ENCODE measurements at places on chromosomes 5 and 9.
A peak's percentile ranks its signal among the peaks of the same experiment; 100 is the strongest.

DNA sequence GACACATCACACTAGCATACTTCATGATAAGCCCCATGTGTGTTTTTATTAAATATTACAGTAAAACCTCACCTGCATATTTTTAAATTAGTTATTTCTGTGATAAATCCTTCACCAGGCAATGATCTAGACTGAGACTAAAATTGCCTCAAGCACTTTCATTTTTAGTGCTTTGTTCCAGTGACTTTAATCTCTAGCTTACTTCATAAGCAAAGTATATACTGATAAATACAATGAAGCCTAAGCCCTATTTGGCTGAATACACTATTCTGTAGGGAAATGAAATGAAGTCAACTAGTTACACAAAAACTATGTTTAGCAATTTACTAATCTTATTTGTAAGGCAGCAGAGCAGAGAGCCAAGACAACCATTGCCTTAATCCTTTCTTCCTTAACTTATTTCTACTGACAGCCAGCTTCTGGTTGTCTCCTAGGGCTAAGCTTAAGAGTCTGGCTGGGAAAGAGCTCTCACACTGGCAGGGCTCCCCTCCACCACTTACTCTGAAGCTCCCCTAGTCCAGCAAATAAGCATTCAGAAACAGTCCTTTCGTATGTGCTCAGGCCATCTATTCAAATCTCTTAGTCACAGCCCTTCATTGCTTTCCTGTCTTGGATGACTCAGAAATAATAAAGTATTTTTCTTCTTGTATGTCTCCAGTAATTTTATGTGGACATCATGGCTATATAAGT lies 31.4 kb upstream of the MTAP start:
- DNase-seq, result no peak

- DNase-seq, result no peak
Observed at GRCh38 chr9:107847978-107848964, 358.7 kb upstream of the KLF4 start.

GRCh38 chr5:108858959-108859358 lies 111.3 kb downstream of the FER start:
- no peak for DNase-seq

- no peak for DNase-seq
Observed at GRCh38 chr5:111967463-111967862, 210.5 kb upstream of the NREP start.

- DNase-seq, result no peak
Observed at GRCh38 chr9:105473221-105473620, 25.4 kb downstream of the FSD1L start.

- DNase-seq, result no peak
Observed at GRCh38 chr5:68673106-68673822, 420.6 kb upstream of the SLC30A5 start.

GRCh38 chr5:134611515-134611914 lies 21.1 kb downstream of the SAR1B start:
- DNase-seq, result no peak

GRCh38 chr9:8349901-8350300 lies 550.3 kb upstream of the DMAC1 start:
- DNase-seq, result no peak

DNA sequence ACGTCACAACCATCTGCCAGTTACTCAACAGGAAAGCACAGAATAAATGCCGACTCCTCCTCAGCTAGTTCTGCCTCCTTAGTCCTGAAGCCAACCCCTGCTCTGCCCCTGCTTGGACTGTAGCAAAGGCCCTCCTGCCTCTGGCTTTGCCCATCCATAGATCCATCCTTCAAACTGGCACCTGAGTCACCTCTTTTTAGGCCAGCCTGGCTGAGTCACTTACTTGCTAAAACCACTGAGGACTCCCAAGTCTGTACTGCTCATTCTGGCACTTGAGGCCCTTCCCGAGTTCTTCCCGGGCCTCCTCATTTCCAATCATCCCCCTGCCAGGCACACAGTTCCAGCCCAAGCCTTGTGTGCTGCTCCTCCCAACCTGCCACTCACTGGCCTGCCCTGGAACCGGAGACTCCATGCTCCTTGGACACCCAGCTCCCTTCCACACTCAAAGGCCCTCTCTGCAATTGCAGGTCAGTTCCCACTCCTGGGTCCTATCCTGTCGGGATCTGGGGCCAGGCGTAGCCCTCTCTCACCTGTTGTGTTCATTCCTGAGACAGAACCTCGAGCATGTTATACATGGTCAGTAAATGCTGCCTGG lies 220.1 kb downstream of the DAB2IP start:
- DNase-seq, result no peak

DNA sequence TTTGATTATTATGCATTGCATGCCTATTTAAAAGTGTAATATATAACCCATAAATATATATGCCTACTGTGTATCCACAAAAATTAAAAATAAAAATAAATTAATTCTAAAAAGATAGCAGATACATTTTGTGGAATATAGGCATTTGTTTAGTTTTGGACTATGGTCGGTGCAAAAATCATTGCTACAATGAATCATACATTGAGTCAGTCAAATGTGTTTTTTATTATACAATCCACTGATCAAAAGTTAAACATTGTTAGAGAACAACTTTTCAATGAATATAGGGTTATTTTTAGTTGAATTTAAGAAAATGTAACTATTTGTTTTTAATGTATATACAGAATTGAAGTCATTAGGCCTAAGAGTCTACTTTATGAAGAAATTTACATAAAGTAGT lies 885.9 kb downstream of the EFNA5 start:
- DNase-seq, result no peak

DNA sequence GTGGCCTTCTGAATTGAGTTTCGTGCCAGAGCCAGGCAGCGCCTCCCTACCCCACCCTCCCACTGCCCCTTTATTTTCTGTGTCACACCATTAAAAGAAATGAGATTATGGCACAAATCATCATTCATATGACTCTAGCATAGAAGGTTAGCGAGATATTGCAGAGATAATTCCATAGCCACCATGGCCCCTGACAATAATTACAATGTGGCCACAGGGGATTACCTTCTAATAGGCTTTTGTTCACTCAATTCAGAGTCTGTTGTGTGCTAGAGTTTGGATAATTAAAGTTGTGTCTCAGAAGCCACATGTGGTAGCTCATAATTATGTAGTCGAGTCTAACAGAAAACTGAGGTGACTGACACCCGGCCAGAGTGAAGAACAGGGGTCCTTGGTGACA lies 428.1 kb downstream of the ARHGEF28 start:
- DNase-seq, result no peak

- DNase-seq, result peak; percentile 6
Observed at GRCh38 chr5:164119806-164120447, 614.5 kb downstream of the MAT2B start.

- no peak for DNase-seq
Observed at GRCh38 chr9:76650692-76651091, 113.5 kb upstream of the PCA3 start.

GRCh38 chr5:1864896-1865440 lies 17.8 kb downstream of the IRX4 start:
- DNase-seq, result no peak

GRCh38 chr9:8392866-8393265 lies 593.3 kb upstream of the DMAC1 start:
- DNase-seq, result no peak

DNA sequence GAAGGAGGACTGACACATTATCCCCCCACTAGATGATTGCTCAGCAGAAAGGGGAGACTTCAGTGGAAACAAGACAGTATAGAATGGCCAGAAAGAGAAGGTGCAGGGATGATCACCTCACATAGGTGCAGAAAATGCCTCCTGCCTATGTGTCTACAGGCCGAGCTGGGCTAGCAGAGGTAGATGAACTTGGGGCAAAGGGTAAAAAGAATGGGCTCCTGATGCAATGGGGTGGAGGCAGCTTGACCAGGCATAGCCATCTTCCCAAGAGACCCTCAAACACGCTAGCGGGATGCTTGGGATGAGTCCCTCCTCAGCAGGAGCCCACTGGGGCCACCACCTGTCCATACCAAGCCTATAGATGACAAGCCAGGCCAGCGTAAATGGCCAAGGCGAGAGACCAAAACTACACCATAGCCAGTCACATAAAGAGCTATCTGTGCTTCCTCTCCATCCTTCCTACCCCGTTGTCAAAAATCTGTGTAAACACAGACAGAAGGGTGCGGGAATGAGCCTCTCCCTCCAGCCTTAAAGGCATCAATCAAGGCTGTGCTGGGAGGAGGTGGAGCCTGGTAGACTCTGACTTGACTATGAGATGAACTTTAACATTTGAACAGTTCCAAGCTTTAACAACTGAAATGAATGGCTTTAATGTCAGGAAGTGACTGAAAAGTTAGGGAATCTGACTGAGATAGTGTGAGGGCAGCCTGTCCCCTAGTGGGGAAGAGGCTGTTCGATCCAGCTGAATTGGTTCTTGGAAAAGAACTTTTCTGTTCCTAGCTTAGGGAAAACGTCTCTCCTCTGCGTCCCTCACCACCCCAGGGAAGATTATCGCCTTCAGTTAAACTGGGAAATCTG lies 10.4 kb downstream of the C9orf152 start:
- DNase-seq, result no peak

DNA sequence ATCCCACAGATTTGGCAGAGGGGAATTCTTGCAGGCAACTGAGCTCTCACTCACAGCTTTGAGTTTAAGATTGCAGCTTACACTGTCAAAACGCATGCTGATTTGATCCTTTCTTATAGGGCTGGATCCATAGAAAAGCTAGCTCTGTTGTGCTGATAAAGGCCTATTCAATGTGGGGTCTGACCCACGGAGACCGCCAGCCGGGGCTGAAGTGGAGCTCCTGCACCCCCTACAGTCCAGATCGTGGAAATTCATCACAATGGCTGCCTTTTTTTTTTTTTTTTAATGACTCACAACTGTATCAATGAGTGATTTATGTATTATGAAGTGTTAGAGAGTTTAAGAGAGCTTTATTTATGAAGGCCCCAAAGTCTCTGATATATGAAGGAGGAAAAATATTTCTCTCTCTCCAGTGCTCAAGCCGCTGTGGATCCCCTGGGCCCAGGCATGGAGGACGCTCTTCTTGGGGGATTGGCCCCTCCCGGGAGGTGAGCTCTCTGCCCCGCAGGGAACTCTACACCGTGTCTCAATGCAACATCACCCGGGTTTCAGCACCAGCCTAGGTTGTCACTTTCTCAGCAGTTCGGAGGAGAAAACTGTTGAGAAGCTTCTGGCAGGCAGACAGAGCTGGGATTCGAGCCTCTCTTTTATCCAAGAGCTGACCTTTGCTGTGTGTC lies 700.2 kb downstream of the IRX1 start:
- DNase-seq, result peak; percentile 20

- no peak for DNase-seq
Observed at GRCh38 chr9:92097997-92098482, 17.2 kb downstream of the SPTLC1 start.

DNA sequence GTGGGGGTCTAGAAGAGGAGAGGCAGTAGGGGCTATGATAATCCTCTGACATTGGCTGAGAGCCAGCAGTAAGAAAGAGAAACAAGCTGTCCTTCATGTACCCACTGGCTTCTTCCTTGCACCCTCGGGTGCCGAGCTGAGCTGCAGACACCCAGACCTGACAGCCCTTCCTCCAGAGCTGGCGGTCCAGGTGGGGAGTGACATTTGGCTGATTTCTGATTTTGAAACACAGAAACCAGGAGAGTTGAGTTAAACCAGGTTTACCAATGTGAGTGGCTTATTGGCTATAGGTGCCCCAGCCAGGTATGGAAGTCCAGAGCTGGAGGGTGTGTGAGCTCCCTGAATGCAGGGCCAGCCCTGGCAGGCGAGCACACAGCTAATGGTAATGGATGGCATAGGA lies 59.2 kb downstream of the GADD45G start:
- DNase-seq, result peak; percentile 38

- no peak for DNase-seq
Observed at GRCh38 chr9:106177216-106177615, 482.9 kb downstream of the TMEM38B start.

DNA sequence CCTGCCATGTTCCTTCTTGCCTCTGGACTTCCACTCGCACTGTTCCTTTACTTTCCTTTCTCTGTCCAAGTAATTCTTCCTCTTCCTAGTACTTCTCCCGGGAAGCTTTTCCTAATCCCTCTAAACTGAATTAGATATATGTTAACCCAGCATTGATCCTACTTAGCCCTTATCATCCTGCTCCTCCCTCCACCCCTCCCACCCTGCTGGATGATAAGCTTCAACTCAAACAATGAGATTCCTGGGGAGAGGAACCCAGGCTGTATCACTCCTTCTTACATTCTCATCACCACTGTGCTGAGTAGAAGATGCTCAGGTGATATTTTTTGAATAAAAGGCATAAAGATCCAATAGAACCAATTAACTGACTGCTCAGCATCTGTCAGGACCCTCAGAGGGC lies 45.7 kb downstream of the CDK5RAP2 start:
- DNase-seq, result no peak

GRCh38 chr9:34398875-34399274 lies 22.2 kb upstream of the MYORG start:
- no peak for DNase-seq

GRCh38 chr9:126513159-126514036 lies 100.3 kb upstream of the LMX1B start:
- DNase-seq, result no peak

- no peak for DNase-seq
Observed at GRCh38 chr5:93428868-93429267, 152.2 kb downstream of the NR2F1-AS1 start.

- no peak for DNase-seq
Observed at GRCh38 chr5:72231991-72232703, 87.9 kb downstream of the MRPS27 start.

GRCh38 chr5:173231381-173231766 lies 3.6 kb downstream of the NKX2-5 start:
- DNase-seq, result no peak

DNA sequence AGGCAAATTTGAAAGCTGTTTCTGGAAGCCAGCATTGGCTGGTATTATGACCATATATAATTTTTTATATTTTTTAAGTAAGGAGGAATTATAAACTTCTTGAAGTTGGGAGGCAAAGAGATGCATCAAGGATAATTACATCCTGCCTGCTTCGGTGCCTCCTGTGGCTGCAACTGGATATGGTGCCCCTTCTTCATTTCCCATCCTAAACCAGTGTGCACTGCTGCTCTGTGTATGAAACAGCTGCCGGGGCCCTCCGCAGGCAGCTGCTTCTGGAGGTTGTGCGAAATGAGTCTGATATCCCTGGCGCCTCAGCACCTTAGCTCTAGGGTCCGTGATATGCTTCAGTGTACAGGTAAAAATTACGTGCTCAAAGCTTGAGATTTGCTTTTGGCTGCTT lies 304.2 kb downstream of the ENC1 start:
- peak; percentile 21 for DNase-seq

- DNase-seq, result no peak
Observed at GRCh38 chr5:42555797-42556196, 132.6 kb downstream of the GHR start.

Data from DMS53 (cell line).